Tongue (tissue), 3 donors: ENCODE measurements at places on chromosomes 1 and 21.

DNA sequence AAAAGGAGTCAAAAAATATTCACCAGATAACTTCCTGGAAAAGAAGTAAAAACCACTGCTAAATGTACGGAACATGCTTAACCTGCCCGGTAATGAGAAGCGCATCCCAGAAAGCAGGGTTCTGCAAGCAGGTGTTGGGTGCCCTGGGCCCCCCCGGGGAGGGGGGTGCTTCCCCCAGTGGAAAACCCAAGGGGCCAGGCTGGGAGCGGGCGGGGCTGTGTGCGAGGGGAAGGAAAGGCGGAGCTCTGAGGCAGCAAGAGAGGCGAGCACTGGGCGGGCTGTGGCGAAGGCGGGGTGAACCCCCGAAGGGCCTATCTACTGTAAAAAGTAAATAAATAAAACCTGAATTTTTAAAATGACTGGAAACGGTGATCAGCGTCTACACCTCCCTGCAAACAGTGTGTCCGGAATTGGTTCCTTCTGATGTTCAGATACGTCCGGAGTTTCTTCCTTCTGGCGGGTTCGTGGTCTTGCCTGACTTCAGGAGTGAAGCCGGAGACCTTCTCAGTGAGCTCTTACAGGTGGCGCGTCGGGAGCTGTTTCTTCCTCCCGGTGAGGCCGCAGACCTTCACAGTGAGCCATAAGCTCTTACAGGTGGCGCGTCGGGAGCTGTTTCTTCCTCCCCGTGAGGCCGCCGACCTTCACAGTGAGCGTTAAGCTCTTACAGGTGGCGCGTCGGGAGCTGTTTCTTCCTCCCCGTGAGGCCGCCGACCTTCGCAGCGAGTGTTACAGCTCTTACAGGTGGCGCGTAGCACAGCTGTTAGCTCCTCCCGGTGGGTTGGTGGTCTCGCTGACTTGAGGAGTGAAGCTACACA is 13.4 kb downstream of the FTCD start:
- DNase-seq, result no peak

DNA sequence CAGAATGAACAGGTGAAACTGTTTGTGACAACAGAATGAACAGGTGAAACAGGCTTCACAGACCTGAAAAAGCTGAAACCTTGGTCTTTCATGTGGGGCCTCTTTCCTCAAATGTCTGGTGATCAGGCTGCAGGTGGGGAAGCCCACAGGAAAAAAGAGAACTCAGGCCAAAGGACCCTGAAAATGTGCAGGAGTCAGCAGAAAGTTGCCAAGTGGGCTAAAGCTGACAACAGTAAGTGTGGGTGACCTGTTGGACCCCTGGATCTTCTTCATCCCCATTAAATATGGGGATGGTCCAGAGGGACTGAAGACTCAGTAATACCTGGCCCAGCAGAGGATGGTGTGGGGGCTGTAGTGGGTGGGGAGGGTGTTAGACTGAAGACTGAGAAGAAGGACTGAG is 9.1 kb upstream of the CHIT1 start:
- DNase-seq, result no peak

DNA sequence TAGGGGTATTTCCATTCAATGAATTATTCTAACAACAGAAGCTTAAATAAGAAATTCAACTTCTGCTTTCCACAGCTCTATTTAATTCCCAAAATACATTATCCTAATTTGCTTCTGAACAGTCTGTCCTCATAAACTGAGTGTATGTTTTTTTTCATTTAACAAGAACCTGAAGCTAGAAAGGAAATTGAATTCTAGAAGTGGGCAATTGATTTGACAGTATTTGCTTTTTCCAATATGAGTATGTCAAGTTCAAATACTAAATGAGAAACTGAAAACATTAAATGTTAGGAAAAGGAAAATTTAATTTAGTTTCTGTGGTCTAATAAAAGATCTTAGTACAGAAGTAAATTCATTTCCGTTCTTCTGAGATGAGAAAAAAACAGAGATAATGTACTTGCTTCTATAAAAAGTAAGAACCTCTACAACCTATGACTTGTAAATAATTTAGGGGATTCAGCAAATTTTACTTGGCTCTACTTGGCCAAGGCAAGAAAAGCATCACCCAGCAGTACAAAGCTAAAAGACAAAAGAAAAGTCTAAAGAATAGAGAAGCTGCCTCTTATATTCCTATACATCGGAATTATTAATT is 31.1 kb downstream of the RAB3GAP2 start:
- DNase-seq, result no peak

GRCh38 chr1:40391688-40392145 is 18.2 kb downstream of the SMAP2 start:
- no peak for DNase-seq

DNA sequence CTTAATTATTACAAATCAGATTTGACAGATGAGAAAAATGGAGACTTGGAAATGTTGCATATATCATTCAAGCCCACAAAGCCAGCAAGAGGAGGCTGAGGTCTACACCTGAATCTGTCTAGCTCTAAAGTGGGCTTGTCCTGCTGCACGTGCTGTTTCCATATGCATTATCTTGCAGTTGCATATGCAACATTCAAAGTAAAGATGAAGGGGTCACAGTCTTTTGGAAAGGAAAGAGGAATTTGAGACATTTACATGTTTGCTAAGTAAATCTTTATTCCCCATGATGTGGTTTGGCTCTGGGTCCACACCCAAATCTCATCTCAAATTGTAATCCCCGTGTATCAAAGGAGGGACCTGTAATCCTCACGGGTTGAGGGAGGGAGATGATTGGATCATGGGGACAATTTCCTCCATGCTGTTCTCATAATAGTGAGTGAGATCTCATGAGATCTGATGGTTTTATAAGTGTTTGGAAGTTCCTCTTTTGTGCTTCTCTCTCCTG is 98.3 kb downstream of the BACH1 start:
- no peak for DNase-seq

DNA sequence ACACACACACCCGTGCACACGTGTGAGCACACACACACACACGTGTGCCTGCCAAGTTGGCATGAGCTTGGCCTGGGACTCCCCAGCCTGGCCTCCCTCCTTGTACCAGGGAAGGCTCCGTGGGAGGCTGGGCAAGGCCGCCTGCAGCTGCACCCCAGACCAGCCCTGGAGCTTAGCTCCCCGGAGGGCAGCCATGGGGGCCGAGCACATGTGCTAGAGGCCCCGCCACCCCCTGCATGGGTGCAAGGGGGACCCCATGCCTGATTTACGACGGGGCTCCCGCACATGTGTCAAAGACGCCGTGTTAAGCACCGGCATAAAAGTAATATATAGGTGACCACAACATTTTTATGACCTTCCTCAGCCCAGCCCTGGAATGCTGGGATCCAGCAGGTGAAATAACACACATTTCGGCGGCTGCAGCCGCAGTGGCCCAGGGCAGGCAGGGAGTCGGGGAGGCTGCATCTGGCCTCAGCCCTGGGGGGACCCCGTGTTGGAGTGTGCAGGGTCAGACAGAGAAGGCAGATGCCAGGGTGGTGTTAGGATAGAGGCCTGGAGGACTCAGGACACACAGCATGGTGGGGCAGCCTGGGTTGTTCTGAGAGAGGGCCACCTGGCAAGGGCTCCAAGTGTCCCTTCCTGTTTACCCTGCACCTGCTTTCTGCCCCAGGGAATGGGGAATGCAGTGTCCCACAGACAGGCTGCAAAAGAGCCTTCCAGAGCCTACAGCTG is 56.3 kb downstream of the WNT9A start:
- no peak for DNase-seq

DNA sequence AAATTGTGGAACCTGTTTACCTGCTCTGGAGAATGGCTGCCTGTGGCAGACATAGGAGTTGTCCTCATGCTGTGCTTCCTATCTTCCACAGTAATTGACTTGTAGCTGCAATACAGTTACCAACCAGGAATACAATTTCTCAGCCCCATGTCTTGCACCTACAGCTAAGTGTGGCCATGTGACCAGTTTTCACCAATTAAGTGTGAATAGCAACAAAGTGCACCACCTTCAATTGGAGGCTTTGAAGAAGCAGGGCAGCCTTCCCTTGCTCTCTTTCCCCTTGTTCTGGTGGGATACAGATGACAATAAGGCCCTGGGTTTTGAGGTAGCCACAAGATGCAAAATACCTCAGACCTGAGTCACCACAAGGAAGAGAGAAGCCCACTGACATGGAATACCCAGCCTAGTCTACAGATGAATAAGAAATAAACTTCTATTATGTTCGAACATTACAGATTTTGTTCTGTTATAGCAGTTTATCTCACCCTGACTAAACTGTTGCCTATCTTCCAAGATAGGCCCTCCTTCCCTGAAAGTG is 70.2 kb upstream of the S1PR1 start:
- DNase-seq, result no peak
